ENCODE measurements at places on chromosomes 12 and 14.

- no peak for DNase-seq
Measured at GRCh38 chr14:38618514-38618913, 362.6 kb upstream of the CLEC14A start.

GRCh38 chr12:107287436-107288413 lies 194.4 kb upstream of the CRY1 start:
- peak; percentile 9 for DNase-seq

DNA sequence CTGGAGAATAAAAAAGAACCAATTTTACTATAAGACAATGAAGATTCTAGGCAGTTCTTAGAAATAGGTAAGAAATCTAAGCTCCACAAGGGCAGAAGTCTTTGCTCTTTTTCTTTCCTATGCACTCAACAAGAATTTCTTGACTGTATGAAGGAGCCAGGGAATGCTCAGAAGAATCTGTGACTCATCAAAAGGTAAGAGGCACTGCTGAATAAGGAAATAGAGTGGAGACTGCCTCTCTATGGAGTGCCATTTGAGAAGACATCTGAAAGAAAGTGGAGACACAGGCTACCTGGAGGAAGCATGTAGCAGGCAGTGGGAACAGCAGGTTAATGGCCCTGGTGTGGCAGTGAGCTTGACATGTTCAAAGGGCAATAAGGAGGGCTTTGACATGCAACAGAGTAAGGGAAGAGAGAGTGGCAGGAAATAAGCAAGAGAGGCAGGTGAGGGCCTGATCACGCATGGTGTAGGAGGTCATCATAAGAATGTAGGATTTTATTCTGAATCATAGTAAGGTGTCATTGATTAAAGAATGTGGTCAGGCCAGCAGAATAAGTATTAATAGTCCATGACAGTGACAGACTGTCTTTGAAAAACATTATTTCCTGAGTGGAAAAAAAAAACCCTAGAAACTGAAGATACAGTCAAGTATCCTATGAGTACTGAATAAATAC lies 446.7 kb upstream of the GARIN6 start:
- DNase-seq: no peak

GRCh38 chr14:39731912-39732311 lies 299.7 kb upstream of the FBXO33 start:
- DNase-seq: no peak

- no peak for DNase-seq
Measured at GRCh38 chr14:65594153-65594881, 181.8 kb downstream of the FUT8 start.

DNA sequence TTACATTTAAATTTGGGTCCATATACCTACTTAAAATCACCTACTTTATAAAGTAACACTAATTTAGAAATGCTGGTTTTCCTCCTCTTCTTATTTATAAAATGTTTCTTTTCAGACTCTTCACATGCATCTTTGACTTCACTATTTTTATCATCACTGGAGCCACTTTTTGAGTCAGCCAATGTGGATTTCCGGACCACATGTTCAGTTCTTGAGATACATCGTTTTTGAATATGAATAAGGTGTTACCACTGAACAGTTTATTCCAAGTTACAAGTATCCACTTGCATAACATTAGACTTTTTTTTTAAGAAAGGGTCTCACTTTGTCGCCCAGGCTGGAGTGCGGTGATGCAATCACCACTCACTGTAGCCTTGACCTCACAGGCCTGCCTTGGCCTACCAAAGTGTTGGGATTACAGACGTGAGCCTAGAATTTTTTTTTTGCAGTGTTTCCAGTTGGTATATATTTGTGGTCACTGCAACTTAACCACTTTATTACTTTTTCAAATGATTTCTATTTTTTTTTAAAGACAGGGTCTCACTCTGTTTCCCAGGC lies 5.7 kb downstream of the FNTB start:
- no peak for DNase-seq

- peak; percentile 10 for DNase-seq
Measured at GRCh38 chr12:54352022-54352531, 12.2 kb downstream of the GPR84 start.

- no peak for DNase-seq
Measured at GRCh38 chr14:21352587-21352986, 31.2 kb downstream of the SUPT16H start.

GRCh38 chr14:76465664-76466063 lies 89.7 kb downstream of the ESRRB start:
- no peak for DNase-seq

- DNase-seq: no peak
Measured at GRCh38 chr14:23933108-23933741, 20.3 kb upstream of the DHRS4 start.

DNA sequence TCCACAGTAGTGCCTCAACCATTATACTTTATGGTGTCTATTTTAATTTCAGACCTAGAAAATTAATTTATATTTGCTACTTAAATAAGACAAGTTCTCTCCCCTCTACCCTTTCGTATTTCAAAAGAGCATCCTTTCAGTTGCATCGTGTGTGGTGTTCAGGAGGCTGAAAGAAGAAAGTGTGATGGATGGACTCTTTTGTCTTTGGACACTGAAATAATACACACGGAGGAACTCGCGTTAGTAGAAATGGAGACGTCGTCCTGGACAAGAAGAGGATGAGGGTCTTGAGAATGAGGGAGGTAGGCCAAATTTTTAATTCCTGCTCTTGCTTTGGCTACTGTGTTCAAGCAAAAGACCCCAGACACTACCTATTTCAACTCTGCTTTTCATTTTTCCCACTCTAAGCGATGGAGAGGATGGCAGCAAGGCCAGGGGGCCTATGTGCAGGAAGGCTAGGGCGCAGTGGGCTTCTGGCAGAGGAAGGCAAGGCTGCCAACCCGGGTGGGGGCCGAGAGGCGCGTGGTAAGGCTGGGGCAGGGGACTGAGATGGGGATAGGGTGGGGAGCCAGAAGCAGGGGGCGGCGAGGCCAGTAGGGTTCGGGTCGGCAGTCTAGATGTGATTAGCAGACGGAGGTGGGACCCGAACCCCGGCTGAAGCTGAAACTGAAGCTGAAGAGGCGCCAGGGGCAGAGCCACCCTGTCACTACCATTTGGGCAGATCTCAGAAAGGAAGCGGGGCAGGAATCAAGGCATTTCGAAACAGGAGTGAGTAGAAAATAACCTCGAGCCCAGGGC lies 722 bp downstream of the TMED8 start:
- DNase-seq: no peak

DNA sequence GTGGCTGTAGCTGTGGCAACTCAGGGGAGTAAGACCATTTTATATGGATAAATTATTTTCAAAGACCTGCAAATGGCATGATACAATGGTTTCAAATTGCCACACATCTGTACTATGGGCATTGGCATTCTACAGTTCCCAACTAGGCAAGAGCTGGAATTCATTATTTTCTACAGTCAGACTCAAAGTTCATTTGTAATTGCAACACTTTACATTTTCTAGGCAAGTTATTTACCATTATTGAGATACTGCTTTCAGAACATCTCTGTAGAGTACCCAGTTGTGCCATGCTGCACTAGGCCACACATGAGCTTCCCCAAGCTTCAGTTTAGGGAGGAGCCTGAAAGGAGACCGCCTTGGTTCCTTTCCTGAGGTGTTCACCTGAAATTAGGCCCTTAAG lies 8.0 kb upstream of the ATG14 start:
- DNase-seq: no peak

- DNase-seq: no peak
Measured at GRCh38 chr12:75959060-75959459, 72.5 kb downstream of the PHLDA1 start.

- DNase-seq: no peak
Measured at GRCh38 chr12:77941401-77941800, 110.7 kb downstream of the NAV3 start.

GRCh38 chr12:50390316-50390741 lies 6.1 kb downstream of the FAM186A start:
- DNase-seq: no peak

DNA sequence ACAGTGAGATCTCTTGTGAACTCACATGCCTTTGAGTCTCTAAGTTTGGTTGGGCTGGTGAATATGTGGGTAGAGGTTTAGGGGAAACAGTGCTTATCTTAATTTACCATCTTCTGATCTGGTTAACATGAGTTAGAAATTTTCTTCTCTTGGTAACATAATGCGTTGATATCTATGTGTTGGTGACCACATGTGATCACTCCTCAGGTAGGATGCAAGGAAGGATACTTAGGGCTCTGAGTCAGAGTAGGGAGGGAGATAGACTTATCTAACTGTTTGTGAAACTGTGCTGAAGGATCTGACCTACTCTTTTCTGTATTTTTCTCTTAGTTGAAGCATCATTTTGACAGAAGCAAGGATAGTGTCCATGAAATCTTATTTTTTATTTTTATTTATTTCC lies 23.1 kb downstream of the FAM234B start:
- no peak for DNase-seq

DNA sequence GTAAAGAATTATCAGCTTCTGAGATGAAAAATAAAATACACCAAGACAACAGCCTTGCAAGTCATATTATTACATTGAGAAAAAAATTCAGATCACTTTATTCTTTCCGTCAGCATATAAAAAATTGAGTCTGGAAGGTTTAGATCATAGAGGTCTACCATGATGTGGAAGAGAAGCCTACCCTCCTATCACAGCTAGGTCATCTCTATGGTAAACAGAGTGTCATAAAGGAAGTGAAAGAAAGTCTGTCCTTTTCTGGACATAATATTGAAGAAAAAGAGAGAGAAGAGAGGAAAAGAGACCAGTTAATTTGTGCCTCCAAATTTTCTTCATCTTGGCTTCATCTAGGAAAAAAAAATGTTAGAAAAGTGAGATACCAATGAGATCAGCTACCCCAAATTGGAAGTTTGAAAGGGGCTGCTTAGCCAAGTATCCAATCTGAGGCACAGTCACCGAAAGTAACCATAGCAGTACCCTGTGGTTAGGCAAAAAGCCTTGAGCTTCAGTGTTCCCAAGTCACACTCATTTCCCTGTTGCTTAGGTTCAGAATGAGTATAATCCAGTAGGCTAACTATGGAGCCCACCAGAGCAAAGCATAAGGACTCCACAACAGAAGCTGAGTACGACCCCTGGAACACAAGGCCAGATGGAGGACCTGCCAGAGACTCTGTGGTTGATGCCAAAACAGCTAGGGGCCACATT lies 38.1 kb downstream of the DUSP6 start:
- no peak for DNase-seq

DNA sequence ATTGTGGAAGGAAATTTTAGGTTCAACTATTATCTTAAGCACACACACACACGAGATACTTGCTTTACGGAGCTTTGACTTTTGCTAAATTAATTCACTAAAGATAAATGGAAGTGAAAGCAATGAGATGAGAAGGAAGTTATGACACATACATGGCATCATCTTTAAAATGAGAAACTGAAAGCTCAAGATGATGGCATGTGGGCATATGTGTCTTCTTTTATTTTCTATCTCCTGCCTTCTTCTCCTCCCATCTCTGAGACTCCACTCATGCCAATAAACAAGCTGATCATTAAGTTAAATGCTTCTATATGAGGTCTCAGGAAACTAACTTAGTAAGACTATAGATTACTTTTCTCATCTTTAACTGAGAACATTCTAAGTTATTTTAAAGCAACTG lies 216.7 kb downstream of the MED13L start:
- peak; percentile 41 for DNase-seq

GRCh38 chr14:104521816-104522745 lies 57.5 kb upstream of the C14orf180 start:
- DNase-seq: no peak

DNA sequence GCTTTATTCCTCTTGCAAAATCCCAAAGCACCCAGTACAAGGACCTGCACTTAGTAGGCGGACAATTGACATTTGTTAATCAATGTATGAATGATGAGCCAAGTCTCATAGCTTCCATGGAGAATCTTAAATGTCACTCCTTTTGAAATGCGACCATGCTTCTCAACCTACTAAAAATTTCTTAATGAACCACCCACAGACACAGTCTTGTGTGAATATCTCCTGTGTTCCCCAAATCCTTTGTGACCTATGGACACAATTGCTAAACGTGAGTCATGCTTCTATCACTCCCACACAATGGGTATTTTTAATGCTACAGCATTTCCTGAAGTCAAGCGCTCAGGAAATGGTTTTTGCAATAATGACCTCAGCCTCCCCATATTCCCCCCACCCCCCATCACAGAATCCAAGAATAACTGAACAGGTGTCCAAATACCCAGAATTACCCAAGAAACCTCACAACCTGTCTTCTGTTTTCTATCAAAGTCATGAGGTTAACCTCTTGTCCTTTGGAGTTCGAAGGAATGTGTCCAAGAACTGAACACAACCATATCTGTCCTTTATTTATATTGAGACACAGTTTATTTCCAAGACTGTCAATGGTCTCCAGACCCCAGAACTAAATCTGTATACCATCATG lies 163.6 kb upstream of the PLEKHG7 start:
- DNase-seq: peak; percentile 46
